ENCODE measurements at places on chromosomes 3 and 15.

DNA sequence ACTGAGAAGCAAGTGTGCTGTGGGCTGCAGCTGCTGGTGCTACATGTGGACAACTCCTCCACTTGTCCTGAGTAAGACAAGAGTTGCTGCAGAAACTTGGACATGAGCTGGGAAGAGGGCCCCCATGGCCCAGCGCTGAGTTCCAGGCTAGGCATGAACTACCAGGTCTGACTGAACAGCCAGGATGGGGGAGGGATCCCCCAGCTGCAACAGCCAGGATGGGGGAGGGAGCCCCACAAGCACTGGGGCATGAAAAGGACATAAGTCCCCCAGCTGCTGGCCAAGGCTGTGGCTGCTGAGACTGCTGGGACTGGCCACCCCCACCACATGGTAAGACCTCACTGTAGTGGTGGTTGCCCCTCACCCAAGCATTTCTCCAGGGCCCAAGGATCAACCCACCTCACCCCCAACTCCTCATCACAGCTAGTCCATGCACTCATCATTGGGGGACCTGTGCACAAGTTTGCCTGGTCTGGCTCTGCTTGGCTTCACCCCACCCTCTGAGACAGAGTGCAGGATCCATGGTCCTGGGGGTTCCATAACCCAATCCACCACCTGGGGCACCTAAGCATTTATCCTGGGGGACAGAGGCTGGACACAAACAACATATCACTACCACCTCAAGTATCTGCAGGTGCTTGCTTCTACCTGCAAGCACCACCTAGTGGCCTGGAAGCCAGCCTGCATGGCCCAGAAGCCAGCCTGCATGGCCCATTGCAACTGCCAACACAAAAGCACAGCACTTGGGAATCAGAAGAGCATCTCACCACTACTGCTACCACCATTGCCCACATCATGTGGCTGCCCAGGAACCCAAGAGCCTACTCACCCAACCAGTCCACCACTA, 84.5 kb upstream of the STT3B start:
- no peak for DNase-seq

DNA sequence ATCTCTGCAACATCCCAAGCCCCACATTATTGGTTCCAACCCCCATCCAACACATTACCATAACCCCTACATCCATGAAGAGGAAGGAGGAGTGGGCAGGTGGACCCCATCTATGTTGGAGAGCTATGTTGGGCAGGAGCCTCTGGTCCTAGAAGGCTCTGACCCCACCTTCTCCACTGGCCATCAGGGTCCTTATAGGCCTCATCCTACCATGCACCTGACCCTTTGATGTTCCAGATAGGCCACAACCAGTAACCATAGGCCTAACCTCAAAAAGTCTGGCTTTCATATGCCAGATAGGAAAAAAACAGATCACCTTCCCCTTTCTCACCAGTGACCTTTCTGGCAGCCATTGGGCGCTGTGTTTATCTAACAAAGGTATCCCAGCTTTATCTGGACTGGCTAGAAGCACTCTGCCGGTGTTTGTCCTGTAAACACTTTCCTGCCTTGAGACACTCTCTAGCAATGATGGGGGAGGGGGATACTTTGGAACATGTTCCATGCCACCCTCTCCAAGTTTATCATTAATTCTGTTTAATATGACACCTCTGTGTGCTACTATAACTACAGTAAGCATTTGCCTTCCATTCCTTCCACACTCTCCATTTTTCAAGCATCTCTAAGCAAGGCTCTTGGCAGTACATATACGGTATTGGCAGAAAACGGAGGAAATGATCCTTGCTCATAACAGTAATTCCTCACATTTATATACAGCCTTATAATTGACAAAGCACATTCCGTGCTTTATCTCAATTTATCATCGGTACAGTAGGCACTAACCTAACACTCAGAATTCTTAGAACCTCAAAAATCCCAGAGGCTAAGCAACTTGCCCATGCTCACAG, 377.1 kb downstream of the VPS13C start:
- DNase-seq = no peak

- DNase-seq = no peak
These were observed 76.2 kb downstream of the LARS2 start for GRCh38 chr3:45464336-45465170.

DNA sequence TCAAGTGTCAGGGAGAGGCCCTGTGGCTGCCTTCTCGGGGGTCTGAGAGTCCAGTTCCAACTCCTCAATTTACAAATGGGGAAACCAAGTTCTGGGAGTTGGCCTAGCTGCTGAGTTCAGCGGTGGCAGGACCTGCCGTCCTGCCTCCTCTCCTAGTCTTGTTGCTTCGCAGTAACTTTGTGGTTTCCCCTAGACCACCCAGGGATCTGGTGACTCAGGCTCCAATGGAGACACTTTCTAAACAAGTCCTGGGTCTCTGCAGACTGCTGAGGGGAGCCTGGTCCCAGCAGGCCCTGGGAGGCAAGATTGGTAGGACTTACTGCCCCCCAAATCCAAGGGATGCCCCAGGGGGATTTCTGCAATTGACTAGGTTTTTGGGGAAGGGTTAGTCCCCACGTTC, 83.6 kb downstream of the SMAD6 start:
- DNase-seq = peak; percentile 43

- no peak for DNase-seq
These were observed 1.3 kb downstream of the FEM1B start for GRCh38 chr15:68278595-68279405.

GRCh38 chr15:33543957-33544356, 233.2 kb downstream of the RYR3 start:
- DNase-seq = no peak

- DNase-seq = no peak
These were observed 27.2 kb downstream of the MKRN2 start for GRCh38 chr3:12584083-12584482.

DNA sequence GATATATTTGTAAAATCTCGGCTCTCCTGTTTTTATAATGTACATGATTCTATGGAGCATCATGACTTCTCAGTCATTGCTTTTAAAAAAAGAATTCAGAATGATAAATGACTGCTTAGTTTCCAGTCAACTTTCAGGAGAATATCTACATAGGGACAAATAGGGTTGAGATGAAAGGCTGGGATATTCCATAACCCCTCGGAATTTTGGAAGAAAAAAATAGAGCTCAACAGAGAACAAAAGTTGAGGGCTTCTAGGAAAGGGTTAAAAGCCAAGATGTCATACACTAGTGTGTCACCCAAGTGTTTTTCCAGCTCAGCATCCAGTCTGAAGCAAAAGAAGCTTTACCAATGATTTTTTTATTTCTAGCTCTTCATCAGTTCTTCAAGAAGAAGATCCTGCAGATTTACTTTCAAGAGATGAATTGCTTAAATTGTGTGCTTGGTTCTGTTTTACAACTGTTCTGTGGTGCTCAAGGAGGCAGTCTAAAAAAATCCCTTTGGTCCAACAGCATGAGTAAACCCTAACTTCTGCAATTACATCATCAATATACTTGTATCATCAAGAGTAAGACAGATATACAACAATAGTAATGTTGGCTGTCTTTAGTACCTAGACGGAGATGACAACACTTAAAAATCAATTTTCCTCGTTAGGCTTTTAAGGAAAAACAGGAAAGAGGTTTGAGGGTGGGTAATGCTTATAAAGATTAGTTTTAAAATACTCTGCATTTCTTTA, 979 bp downstream of the UNC13C start:
- DNase-seq = no peak

GRCh38 chr15:59349680-59350420, 22.8 kb downstream of the MYO1E start:
- DNase-seq = peak; percentile 84

GRCh38 chr3:93988283-93988682, 8.3 kb downstream of the ARL13B start:
- DNase-seq = peak; percentile 26

GRCh38 chr3:127304121-127304744, 16.4 kb upstream of the PRR20G start:
- DNase-seq = no peak

DNA sequence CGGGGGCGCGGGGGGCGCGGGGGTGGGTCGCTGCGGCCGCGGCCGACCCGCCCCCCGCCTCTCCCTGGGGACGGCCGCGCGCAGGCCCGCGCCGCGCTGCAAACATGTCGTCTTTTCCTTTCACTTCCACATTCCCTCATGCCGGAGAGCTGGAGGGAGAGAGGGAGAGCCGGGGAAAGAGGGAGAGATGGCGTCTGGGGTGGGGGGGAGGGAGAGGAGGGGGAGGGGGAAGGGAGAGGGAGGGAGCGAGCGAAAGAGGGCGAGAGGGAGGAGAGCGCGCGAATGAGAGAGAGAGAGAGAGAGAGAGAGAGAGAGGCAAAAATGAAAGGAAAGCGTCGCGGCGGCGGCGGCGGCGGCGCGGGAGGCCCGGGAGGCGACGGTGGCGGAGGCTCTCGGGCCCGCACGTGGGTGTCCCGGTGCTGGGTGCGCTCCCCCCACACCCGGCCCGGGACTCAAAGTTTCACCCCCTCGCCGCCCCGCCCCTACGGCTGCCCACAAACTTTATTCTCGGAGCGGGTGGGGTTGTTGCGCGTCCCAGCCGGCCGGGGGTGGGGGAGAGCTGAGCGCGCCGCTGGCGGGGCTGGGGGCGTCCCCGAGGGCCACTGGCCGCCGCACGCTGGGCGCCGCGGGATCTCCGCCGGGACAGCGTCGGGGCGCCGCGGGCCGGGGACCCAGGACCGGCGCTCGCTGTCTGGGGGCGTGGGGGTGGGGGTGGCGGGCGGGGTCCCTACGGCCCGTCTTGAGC, 731 bp downstream of the ZNF710 start:
- DNase-seq = no peak

DNA sequence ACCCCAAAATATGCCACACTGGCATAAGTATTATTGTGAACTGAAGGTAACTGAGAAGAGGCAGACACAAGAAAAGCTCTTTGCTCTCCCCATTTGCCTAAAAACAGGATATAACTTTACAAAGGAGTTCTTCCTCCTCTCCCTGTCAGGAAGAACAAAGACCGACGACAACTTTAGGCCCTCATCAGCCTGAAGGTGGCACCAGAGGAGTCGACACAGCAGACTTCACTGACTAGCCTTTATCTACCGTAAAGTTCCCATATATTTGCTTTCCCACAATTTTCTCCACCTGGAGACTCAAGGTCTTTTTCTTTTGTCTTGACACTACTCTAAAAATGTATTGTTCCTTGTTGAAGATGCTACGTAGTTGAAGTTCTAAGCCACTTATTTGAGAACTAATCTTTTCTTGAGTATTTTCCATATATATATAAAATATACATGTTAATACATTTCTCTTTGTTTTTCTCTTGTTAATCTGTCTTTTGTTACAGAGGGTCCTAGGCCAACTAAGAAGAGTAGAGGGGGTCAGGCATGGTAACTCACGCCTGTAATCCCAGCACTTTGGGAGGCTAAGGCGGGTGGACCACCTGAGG, 16.2 kb upstream of the XIRP1 start:
- no peak for DNase-seq

GRCh38 chr3:188272481-188273372, 118.8 kb downstream of the LPP start:
- peak; percentile 82 for DNase-seq

DNA sequence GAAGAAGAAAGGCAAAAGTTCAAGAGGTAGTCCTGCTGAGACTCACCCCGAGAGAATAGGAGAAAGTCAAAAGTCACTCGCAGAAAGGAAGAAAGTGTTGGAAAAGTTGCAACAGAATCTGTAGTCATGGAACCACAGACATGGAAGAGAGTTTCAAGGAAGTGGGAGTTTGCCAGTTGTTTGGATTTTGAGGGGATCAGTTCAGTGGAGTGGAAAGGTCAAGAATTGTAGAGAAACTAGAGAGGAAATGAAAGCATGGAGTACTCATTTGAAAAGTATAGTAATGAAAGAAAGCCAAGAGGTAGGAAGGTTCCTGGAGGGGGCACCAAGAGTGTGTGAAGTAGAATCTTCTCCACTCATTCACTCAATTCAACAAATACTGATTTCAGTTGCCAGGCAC, 34.7 kb downstream of the SPTSSB start:
- no peak for DNase-seq

DNA sequence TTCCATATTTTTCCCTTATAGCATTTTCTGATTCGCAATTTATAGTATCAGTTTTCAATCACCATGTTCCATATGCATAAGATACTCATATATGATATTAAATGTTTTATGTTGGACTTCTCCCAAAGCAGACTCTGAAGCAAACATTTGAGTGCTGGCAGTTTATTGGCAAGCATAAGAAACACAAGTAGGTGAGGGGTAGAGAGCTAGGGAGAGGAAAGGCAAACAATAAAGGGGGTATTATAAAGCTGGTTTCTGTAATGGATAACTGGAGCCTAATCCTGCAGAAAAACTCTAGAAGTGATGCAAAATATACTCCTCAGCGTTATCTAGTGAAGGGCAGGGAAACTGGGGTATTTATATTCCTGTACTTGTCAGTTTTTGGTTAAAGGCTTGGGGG, 491.5 kb upstream of the TGFBR2 start:
- DNase-seq = no peak

- DNase-seq = no peak
These were observed 3.3 kb downstream of the CYP19A1 start for GRCh38 chr15:51335087-51335486.

GRCh38 chr15:31758126-31758525, 272.2 kb upstream of the CHRNA7 start:
- no peak for DNase-seq

- no peak for DNase-seq
These were observed 61.8 kb downstream of the ZDHHC19 start for GRCh38 chr3:196149375-196149774.

- no peak for DNase-seq
These were observed 21.8 kb upstream of the CLDN18 start for GRCh38 chr3:137988152-137988551.

DNA sequence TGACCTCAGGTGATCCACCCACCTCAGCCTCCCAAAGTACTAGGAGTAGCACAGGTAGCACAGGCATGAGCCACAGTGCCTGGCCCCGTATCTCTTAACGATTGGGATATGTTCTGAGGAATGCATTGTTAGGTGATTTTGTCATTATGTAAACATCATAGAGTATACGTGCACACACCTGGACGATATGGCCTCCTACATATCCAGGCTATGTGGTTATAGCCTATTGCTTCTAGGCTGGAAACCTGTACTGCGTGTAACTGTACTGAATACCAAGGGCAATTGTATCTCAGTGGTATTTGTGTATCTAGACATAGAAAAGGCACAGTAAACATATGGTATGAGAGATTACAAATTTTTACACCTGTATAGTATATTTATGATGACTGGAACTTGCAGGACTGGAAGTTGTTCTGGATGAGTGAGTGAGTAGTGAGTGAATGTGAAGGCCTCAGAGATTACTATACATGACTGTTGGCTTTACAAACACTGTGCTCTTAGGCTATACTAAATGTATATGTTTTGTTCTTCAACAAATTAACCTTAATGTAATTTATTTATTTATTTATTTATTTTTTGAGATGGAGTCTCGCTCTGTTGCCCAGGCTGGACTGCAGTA, 120.7 kb downstream of the MBNL1 start:
- no peak for DNase-seq

DNA sequence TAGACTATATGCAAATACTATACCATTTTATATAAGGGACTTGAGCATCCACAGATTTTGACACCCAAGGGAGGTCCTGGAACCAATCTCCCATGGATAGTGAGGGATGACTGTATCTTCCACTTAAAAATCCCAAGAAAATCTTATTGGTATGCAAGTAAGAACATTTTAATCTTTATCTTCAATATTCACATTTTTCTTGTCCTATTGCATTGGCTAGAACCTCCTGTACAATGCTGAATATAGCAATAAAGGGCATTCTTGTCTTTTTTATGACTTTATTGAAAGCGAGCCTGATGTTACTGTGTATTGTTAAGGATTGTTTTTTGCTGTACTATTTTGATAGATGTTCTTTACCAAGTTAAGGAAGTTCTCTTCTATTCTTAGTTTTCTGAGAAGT, 36.9 kb downstream of the MYLK start:
- no peak for DNase-seq

GRCh38 chr15:29139540-29140459, 129.8 kb downstream of the NSMCE3 start:
- no peak for DNase-seq
